ENCODE measurements at places on chromosomes 5 and 9.

- no peak for DNase-seq
These were observed 1.1 kb downstream of the CTXN3 start for GRCh38 chr5:127650022-127650421.

DNA sequence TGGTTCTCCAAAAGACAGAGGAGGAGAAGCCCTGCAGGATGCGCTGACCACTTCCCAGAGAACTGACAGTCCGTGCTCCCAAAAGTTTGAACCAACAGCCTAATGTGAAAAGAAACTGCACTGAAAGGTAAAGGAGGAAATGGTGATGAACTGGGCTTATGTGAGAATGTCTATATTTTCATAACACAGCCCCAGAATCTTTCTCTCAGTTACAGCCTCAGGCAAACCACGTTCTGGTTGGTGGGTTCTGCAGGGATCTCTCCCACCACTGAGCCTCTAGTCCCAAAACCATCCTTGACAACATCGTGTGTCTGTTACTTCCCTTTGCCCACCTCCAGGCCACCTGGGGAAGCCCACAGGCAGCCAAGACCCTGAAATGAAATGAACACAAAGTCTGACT is 23.9 kb downstream of the SPARC start:
- no peak for DNase-seq

DNA sequence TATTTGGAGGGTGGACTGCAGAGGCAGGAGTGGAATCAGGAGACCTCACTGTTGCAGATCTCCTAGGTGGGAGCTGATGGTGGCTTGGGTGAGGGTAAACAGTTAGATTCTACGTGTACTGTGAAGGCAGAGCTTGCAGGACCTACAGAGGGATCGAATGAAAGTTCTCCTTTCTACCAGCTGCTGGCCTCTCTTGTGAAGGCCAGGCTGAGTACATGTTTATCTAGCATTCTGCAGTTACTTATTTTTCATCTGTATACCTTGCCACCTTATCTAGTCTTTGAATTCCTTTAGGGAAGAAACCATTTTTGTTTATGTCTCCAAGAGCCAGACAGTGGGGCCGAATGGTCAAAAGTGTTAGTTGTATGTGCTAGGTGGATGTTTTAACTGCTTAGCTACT is 57.6 kb downstream of the PTTG1 start:
- DNase-seq, result no peak

- DNase-seq, result no peak
These were observed 52.1 kb downstream of the TSSK1B start for GRCh38 chr5:113382731-113383130.

- no peak for DNase-seq
These were observed 15.0 kb upstream of the IL31RA start for GRCh38 chr5:55836191-55836590.

DNA sequence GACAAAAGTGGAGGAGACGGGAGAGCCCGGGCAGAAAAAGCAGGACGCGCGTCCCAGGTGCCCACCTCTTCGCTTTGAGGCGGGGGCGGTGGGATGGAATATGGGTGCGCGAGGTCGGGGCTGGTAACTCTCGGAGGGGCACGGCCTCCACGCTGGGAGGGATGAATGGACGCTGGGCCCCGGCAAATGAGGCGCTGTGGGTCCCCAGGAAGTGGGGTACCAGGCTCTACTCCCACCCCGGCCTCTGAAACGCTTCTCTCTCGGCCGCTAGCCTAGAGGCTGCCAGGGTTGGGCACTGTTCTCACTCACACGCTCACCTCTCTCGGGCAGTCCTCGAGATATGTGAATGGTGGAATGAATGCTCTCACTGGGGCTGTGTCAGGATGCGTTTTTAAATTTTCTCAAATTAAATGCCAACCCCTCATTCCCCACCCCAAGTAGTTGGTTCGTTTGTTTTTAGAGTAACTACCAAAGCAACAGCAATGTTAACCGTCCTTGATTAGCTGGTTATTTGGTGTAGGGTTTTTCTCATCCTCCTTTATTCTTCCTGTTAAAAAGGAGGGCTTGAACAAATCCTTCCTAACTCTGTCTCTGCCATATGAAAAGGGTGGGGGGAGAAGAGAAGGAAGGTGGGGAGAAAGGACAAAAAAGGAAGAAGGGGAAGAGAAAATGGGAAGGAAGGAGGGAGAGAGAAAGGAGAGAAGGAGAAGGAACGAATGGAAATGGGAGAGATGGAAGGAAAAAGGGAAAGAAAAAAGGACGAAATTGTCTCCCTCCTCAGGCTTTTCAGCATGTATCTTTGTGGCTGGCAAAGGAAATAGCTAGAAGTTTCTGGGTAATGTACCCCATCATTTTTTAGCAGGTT is 1.3 kb upstream of the EBF1 start:
- DNase-seq, result no peak

- DNase-seq, result no peak
These were observed 151.1 kb upstream of the POU5F2 start for GRCh38 chr5:93892481-93892880.

DNA sequence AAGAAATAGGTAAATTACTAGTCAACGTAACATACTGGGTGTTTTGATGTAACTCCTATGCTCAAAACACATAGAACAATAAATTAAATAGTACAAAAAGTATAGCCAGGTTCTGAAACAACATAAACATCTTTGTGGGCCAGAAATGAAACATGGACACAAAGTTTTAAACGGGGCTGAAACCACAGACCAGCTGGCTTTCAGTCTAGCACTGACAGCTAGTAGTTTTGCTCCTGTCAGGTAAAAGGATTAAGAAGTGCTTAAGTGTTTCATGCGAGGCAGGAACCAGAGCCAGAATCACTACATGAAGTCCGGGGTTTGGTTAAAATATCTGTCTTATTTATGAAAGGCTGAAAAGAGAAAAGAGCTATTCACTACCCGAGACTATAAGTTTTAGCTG is 19.5 kb downstream of the DCAF10 start:
- DNase-seq, result no peak

- no peak for DNase-seq
These were observed 95.7 kb downstream of the CEMIP2 start for GRCh38 chr9:71672573-71672972.

- DNase-seq, result no peak
These were observed 61.6 kb downstream of the ANXA1 start for GRCh38 chr9:73213300-73213699.

- no peak for DNase-seq
These were observed 394.9 kb upstream of the GRAMD2B start for GRCh38 chr5:126028336-126028735.

GRCh38 chr5:97550164-97550563 is 367.1 kb upstream of the RIOK2 start:
- no peak for DNase-seq

GRCh38 chr9:136590821-136591752 is 45.2 kb upstream of the NOTCH1 start:
- DNase-seq, result no peak

- no peak for DNase-seq
These were observed 54.7 kb downstream of the VCAN start for GRCh38 chr5:83526289-83526688.

DNA sequence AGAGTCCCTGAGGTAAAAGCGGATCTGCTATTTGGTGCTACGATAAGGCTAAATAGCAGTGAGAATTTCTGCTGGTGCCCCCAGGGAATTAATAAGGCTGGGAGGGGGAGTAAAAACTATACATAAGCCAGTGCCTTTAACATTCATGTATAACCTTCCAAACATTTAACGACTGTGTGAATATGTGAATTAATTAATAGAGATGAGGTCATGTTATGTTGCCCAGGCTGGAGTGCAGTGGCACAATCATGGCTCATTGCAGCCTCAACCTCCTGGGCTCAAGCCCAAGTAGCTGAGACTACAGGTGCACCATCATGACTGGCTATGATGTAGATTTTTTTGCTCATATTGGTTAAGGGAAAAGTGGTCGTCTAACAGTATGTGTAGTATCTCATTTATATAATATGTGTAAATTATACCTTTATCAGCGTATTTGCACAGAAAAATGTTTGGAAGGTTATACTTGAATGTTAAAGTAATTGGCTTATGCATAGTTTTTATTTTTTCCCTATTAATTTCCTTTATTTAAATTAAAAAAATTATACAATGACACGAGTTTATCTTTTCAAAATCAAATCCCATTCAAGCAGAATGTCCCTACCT is 64.6 kb downstream of the EHMT1 start:
- DNase-seq, result no peak

- no peak for DNase-seq
These were observed 11.9 kb upstream of the EQTN start for GRCh38 chr9:27308691-27309390.

GRCh38 chr9:104836235-104836634 is 72.3 kb downstream of the NIPSNAP3B start:
- no peak for DNase-seq

- no peak for DNase-seq
These were observed 140.6 kb downstream of the ERCC6L2 start for GRCh38 chr9:96015876-96016686.

DNA sequence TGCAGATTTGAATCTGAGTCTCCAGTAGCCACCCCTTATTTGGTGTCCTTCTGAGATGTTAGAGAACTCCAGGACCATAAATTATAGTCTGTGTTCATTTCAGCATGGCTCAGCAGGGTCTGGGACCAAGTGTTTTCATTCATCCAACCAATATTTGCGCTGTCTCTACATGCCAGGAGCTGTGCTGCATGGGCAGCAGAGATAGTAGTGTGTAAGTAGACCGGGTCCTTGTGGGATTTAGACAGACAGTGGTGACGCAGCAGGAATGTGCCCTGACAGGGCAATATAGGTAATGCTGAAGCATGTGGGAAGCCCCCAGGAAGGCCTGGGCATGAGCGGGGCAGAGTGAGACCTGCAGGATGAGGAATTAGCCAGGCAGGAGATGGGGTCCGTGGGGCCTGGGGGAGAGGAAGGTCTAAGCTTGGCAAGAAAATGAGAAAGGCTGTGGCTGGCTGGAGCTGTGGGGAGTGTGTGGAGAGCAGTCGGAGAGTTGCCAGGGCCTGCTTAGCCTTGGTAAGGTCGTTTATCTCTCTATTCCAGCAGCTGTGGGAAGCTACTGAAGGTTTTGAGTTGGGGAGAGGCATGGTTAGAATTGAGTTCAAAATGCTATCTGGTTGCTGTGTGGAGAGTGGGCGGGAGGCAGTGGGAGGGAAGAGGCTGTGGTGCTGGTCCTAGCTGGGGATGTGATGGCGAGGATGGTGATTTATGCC is 16.8 kb downstream of the STXBP1 start:
- no peak for DNase-seq

DNA sequence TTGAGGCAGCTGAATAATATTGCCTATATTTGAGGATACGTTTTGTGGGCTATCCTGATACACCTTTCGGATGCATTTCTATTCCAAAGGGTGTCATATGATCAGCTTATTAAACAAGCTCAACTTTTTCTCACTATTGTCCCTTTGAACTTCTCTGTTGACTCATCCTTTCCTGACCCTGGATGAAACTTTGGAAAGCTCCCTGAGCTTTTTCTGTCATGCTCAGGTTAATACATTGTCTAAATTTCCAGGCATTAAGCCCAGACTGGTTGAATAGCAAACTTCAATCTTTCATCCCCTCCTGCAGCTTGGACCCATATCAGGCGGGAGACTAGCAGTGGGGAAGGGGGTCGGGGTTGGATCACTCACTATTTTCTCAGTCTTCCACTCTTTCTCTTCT is 104.9 kb upstream of the PTPN3 start:
- no peak for DNase-seq

GRCh38 chr5:149345892-149346222 is 558 bp downstream of the GRPEL2 start:
- no peak for DNase-seq

- peak; percentile 77 for DNase-seq
These were observed 110.6 kb downstream of the PAM start for GRCh38 chr5:102865510-102866236.

DNA sequence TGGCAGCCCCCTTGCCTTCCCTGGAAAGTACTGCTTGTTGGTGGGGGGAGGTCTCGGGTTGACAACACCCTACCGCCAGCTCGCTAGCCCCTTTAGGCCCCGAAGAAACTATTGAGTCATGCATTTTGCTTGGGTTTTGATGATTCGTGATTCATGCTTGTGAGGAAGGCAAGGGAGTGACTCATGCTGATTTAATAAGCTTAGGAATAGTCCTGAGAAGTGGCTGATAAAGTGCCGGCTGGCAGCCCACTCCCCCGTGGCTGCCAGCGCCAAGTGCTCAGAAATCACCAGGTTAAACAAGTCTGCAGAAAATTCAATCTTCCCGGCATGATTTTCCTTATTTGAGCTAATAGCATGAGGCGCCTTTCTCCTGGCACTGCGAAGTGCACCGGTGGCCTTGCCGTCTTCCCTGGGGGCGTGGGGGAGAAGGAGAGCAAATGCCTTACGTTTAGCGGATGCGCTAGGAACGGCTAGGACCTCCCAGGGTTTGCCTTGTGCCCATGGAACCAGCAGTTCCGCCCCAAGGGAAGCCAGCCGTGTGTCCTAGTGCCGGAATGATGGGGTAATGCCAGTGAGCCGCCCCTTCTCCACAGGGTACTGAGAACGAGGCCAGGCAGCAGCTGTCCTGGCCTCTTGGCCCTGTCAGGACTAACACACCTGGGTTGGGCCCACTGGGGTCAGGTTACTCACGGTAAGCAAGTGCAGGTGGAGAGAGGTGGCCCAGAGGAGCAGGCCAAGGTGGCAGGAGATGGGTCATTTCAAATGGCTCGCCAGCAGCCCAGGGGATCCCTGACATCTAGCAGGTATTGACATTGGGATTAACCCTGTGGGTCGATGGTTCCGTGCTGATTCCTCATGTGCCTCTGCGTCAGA is 151.9 kb downstream of the MACROH2A1 start:
- DNase-seq, result no peak

DNA sequence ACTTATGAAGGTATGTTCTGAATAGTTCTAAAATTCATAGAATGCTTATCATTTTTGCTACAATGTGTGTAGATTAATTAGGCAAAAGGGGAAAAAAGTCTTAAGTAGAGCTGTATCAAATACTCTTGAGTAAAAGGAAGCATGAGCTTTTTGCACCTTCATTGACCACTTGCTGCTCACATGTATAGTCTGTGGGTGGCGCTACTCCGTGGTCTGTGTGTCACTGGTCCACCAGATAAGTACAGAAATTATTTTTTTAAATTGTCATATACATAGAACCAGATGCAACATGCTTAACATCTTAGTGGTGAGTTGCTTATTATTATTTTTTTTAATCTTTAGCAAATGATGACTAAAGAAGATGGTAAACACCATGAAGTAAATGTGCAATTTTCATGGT is 130.2 kb downstream of the MAN2A1 start:
- no peak for DNase-seq

GRCh38 chr9:32989660-32990059 is 11.8 kb downstream of the APTX start:
- no peak for DNase-seq

- no peak for DNase-seq
These were observed 96.5 kb upstream of the LHFPL2 start for GRCh38 chr5:78744951-78745534.

DNA sequence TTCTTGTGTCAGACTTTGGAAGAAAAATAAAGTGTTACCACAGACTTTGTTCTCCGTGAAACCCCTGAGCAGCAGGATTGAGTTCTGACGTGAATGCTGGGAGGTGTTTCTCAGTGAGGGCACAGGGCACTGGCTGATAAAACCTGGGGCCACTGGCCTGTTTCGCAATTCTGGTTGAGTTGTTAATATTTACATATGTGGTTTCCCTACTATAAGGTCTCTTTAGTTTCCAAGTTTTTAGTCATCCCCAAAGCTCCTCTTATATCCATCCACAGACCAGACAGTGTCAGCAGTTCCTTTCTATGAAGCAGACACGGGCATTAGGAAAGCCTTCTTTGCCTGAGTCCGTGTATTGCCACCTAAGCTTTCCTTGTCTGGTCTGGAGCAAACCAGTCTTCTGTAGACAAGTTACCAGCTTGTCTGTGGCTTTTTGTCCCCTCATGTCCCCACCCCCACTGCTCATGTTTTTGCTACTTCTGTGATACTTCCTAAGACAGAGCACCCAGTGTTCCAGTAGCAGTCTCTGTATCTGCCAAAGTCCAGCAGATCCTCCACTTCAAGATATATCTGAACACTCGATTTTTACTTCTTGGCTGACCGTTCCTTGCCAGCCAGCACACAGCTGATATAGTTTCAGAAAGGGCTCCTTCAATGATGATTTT is 42.0 kb downstream of the ACO1 start:
- DNase-seq, result no peak

All from nephron progenitor cell (in vitro differentiated cells).